ENCODE measurements at places on chromosomes 3 and 15.

- no peak for DNase-seq
These were observed 14.6 kb downstream of the ISG20 start for GRCh38 chr15:88653200-88654064.

- DNase-seq: no peak
These were observed 310.9 kb upstream of the SLITRK3 start for GRCh38 chr3:165507060-165507459.

DNA sequence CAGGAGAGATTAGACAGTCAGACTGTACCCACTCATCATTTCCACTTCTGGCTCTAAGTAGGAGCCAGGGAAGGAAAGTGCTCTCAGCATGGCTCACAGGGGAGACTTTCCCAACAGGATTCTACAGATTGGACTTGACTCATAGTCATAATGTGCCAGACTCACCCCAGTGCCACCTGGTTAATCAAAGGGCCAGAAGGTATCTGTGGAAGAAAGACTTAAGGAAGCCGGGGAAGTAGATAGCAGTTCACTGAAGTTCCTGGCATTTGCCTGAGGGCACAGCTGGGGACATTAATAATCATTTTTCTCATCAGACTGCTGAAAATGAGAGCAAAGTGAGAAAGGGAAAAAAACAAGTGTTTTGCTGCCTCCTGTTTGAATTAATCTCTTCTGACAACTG lies 717.5 kb downstream of the TUSC7 start:
- no peak for DNase-seq

- DNase-seq: no peak
These were observed 177.9 kb downstream of the APBA2 start for GRCh38 chr15:29063646-29064045.

GRCh38 chr15:40382580-40383456 lies at the start of gene KNSTRN:
Gene KNSTRN (plus strand): TSS chr15:40382721. CDS start chr15:40382836, 115 bp downstream.
- DNase-seq: peak; percentile 81

GRCh38 chr3:34780973-34781372 lies 858.4 kb upstream of the ARPP21 start:
- no peak for DNase-seq

DNA sequence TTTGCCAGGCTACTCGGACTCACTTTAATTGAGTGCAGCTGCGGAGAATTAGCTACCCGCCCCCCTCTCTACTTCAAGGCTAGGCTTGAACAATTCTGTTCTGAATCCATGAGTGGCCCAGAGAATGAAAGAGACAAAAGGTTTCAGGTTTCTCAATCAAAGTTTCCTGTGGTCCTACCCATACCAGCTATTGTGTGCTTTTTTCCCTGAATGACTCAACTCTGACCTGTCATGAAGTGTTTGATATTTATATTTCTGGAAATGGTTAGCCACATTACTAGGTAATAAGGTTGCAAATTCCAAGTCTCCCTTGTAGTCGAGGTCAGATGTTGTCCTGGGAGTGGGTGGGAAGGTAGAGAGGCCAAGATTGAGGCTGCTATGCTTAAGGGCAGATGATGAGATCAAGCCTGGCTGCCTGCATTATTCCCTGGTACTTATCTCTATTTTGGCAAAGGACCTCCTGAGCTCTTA lies 392.7 kb upstream of the TBL1XR1 start:
- peak; percentile 92 for DNase-seq

- DNase-seq: no peak
These were observed 8.3 kb downstream of the MUC4 start for GRCh38 chr3:195803289-195803908.

DNA sequence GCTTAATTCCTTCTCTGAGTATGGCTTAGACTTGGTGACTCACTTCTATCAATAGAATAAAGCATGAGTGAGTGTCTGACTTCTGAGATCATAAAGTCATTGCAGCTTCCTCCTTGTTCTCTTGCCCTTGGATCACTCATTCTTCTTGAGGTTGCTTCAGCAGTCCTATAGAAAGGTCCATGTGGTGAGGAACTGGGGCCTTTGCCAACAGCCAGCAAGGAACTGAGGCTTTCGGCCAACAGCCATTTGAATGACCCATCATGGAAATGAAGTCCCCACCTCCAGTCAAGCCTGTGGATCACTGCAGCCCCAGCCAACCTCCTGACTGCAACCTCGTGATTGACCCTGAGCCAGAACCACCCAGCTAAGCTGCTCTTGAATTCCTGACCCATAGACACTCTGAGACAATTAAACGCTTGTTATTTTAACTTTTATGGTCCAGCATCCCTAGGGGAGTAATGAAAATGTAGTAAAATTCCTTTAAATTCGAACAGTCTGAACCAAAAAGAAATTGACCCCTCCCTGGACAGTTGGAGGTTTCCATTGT lies 84.5 kb downstream of the WDR76 start:
- DNase-seq: peak; percentile 69

GRCh38 chr15:67957435-67958132 lies 96.5 kb upstream of the PIAS1 start:
- DNase-seq: no peak

GRCh38 chr3:55724821-55725220 lies 237.7 kb upstream of the WNT5A start:
- DNase-seq: no peak

DNA sequence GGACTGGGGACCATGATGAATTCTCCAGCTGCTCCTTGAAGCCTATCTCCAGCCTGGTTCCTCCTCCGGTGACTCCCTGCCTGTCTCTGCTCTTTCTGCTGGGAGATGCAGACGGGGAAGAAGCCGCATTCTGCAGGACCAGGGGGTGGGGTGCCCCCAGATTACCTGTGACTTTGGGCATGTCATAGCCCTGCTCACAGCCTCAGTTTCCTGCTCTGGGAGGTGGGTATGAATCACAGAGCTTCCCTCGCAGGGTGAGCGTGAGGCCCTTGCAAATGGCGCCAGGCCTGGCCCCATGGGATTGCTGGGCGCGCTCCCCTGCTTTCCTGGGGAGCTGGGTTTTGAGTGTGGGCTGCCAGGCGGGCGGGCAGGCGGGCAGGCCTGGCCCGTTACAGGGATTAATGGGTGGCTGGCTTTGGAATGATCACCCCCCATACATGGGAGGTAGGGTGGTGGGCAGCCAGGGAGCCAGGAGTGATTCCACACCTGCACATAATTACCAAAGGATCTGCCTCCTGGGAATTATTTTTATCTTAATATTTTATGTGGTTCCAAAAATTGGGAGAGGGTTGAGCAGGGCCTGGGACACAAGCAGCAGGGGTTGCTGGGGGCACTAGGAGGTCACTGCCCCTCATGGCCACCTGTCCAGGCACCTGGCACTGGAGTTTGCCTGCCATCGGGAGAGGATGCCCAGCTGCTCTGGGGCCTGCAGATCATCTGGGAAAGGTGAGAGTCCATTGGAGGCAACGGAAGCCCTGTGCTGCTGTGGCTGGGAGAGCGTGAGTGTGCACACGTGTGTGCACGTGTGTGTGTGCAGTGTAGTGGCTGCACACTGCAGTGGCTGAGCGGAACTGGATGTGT lies 106.8 kb downstream of the WNT7A start:
- no peak for DNase-seq

DNA sequence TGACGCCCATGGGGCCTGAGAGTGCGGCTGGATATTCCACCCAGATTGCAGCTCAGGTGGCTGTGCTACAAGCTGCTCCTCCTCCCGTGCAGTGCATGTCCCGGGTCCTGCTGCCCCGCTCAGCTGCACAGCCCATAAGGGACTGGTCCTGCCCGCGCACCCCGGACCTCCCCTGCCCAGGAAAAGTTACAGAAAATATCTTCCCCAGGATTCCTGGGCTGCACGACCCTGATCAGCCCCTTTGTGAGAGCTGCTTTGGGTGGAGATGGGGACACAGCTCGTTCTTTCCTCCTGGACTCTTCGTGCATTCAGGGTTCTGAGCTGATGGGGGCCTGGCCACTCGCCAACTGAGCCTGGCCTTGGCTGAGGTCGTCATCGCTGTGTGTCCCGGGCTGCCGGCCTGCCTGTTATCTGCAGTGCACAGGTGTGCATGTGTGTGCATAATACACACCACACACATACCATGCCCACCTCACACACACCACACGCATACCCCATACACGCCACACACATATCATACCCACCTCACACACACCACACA lies 28.8 kb downstream of the APBA2 start:
- DNase-seq: no peak

DNA sequence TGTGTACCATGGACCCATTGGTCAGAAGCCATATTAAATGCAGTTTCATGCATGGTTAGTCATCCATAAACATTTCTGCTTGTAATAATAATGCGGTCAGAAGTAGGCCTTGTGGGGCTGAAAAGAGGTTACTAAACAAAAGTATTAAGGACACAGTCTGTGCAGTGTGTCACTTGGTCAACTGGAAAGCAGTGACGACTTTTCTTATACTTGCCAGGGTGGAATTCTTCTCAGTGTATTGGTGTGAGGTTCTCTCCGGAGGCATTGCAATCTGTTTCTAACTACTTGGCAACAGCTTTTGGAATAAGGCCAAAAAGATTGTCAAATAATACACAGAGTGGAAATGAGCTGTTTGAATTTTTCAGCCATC lies 46.8 kb downstream of the CHL1 start:
- DNase-seq: no peak

DNA sequence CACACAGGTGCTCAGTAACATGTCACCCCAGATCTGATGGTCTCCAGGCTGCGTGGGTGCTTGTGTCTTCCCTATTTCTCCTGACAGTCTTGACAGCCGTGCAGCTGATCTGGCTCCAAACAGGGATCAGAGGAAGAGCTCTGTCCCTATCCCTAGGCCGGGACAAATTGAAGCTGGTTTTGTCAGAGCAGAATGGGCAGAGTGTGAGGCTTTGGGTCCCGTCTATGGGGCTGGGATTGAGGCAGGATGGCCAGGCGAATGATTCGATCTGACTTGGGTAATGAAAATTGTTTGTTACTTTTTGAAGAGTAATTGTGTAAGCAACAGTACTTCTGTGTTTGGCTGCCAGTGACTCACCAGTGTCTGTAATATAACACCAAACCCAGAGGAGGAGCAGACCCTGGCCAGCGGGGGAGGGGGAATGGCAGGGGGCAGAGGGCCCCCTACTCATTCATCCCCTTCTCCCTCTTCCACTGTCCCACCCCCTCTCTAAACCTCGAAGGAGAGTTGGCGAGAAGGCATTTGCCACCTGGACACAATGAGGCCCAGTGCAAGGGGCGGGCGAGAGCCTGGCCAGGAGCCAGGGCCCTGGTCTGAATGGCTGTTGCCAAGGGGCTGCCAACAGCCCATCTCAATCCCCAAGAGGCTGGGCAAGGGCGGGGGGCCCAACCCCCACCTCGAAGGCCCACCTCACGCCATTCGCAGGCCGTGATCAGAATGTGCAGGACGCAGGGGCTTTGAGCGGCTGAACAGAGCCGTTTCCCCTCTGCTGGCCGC lies 4.9 kb upstream of the MAGEF1 start:
- no peak for DNase-seq

DNA sequence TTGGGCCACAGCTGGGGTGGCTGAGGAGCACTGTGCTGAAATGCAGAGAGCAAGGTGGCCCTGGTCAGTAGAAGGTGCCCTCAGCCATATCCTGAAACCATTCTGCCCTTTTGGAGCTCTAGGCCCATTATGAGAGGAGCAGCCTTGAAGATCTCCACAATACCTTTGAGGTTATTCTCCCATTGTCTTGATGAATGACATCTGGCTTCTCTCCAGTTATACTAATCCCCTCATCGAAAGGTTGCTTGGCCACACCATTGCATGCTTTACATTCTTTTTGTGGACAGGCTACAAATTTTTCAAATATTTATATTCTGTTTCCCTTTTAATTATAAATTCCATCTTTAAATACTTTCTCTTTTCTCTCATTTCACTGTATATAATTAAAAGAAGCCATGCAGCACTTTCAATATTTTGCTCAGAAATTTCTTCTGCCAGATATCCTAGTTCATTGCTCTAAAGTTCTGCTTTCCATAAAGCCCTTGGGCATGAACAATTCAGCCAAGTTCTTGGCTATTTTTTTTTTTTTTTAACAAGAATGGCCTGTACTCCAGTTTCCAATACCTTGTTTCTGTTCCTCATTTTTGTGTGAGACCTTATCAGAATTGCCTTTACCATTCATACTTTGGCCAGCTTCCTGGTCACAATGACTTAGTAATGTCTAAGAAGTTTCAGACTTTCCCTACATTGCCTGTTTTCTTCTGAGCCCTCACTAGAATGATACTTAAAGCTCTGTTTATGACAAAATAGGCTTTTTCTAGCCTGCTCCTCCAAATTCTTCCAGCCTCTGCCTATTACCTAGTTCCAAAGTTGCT lies 138.9 kb upstream of the SGO1 start:
- DNase-seq: no peak

DNA sequence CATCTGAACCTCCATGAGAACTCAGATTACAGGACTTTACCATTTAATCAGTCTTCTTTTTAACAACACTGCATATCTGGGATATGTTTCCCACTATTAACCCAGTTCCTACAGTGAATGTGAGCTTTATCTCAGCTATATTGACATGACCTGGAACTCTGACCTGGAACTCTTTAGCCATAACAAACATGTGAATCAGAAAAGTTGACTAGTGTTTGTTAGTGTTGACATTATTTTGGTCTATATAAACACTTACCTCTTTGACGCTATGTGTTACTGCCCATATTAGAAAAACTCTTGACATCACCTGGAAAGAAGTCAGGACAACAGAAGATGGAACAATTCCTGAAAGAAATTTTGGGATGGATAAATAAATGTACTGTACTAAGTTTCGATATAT lies 56.7 kb downstream of the HACD2 start:
- DNase-seq: no peak

- peak; percentile 92 for DNase-seq
These were observed 383.1 kb upstream of the TPRG1 start for GRCh38 chr3:188788621-188789081.

DNA sequence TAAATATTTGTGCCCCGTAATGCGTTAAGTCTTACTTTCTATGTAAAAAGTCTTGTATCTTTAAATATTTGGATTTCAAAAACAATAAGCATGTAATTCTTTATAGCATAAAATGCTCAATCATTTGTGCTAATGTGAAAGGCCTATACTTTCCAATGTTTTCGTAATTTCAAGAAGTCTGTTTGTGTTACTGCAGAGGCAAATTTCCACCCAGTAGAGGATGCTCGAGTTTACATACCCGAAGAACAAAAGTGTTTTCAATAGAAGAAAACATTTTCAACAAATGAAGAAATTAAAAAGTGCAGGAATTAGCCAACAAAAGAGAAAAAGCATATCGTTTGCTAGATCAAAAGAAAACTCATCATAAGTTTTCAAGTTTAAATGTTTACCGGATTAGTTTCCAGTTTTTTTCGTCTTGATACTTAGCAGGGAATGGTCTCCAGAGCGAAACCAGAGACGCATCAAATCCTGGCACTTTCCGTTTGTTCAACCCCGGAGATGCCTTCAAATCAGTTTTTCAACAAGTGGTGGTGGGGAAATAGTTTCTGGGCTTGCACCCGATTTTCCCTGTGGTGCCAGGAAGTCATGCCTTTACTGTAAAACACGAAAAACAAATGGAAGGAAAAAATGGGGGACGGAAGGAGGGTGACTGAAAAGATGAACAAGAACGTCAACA lies 1.0 kb downstream of the CGGBP1 start:
- no peak for DNase-seq
